CD8-positive, alpha-beta T cell (primary cell): ENCODE measurements at places on chromosomes 1 and 21.

DNA sequence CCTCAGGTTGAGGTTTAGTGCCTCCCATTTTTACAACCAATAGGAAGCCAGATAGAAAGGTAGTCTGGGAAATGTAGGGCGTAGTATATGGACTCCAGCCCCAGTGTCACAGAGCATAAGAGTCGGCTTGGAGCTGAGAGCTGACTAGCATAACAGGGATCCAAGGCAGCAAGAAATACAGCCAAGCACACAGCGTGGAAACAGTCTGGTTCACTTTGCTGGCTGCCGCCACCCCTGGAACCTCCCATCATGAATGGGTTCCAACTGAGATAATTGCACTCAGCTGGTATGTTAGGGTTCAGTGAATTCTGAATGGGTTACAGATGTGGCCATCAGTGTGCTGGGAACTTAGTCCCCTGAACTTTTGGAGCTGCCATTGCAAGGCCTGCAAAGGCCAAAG is 76.7 kb upstream of the GPR88 start:
- no peak for DNase-seq

GRCh38 chr1:62833529-62833928 is 49.6 kb downstream of the ATG4C start:
- DNase-seq = no peak

GRCh38 chr1:17061892-17062291 is 8.1 kb upstream of the SDHB start:
- no peak for DNase-seq

GRCh38 chr1:162381383-162381782 is at the start of gene C1orf226:
Gene C1orf226, plus strand, starts transcription at chr1:162381728. Its CDS starts 174 bp downstream, at chr1:162381902.
- no peak for DNase-seq

- no peak for DNase-seq
Measured at GRCh38 chr1:112729909-112730308, 14.8 kb upstream of the PPM1J start.
